Stimulated activated CD8-positive, alpha-beta memory T cell treated with anti-CD3 and anti-CD28 coated beads, Interleukin-2, amount 100 ng/mL, for 48 hours (primary cell): ENCODE measurements at places on chromosomes 3 and 15.

DNA sequence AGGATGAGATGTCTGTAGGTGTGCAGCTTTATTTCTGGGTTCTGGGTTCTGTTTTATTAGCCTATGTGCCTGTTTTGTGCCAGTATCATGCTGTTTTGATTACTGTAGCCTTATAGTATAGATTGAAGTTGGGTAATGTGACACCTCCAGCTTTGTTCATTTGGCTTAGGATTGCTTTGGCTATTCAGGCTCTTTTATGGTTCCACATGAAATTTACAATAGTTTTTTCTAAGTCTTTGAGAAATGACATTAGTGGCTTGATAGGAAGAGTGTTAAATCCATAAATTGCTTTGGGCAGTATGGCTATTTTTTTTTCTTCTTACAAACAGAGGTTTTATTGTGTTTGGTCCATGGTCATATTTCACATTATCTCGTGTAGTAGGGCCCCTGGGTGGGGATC lies 285.8 kb upstream of the GADL1 start:
- DNase-seq: no peak

DNA sequence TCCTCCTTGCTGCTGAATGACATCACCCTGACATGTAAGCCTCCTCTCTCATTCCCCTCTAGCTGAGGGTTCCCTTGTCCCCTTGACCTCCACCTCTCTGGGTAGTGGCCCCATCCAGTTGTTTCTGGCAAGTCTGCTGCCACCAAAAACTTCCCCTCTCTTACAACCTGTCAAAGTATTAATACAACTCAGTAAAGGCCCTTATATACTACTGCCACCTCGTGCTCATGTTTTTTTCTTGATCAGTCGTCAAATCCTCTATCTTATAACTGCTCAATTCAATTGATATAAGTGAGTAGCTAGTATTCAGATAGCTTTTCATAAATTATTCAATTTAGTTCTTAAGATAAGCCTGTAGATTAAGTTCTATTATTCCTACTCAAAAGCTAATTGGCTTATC lies 249.6 kb downstream of the MBNL1 start:
- no peak for DNase-seq

DNA sequence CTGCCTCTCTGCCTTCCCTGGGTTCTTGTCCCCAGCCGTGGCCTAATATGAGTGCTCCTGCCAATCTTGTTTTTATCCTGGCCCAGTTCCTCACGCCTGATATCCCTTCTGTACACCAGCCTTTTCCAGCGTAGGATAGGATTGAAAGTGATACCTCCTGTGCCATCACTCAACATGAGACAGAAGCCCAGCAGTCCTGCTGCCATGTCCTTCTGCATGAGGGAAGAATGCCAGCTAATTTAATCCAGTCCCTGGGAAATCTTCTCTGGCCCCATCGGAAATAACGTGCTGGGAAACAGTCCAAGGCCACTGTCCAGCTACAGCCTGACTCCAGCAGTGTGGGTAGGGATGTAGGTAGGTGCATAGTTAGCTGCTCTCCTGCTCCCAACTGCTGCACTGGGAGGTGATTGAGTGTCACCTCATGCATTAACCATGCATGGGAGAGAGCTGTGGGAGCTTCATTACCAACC lies 92.0 kb upstream of the TPM1 start:
- no peak for DNase-seq

- DNase-seq: no peak
These were observed 36.1 kb downstream of the TYRO3 start for GRCh38 chr15:41594801-41595746.

DNA sequence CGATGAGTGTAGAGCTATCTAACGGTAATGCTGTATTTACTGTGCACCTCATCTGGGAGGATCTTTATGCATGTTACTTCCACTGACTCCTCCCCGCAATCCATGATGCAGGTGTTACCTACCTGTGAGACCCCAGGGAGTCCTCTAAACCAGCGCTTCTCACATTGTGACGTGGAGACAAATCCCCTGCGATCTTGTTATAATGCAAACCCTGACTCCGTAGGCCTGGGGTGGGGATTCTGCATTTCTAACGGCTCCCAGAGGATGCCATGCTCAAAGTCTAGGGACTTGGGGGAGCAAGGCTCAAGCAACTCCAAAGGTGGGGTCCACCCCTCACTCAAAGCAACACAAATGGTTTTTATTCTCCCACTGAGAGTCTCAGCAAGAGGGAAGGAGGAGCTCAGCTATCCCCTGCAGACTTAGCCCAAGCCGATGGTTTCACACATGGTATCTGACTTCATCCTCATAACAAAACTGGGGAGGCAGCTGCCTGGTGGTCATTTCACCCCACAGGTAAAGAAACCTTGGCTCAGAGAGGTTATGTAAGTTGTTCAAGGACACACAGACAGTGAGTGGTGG lies 63.6 kb downstream of the PCSK6 start:
- no peak for DNase-seq

DNA sequence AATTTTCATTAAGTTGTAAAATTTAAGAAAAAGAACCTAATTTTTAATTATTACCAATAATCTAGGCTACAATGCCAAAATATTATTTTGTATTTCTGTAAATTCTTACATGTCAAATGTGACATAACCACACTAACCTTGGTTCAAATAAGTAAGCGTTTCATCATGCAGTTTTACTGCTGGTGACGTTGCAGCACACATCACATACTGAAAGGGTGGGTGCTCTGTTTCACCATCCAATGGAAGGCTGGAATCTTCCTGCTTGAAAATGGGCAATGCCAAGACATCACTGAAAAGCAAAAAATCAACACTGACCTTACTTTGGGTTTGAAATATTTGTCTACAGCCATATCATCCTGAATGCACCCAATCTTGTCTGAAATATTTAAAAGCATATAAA lies 14.8 kb downstream of the UBP1 start:
- no peak for DNase-seq

DNA sequence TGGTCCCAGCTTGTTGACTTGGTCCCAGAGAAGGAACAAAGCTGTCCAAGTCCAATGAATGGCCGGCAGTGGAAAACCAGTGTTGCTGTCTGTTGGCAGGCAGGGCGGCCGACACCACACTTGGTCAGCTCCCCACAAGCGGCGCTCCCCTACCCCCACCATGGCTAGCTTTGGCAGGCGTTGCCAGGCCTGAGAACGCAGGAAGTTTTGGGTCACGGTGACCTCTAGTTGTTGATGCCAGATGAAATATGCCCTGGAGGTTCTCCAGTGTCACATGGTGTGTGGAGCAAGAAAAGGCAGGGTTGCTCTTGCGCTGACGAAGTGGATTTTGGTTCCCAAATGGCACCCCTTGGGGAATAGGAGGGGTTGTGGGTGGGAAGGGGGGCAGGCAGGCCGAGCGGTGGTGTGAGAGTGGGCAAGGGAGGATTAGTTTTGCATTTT lies 72.7 kb upstream of the TPRG1 start:
- DNase-seq: no peak

GRCh38 chr3:12708584-12709192 lies 44.8 kb upstream of the RAF1 start:
- no peak for DNase-seq

- DNase-seq: no peak
These were observed 15.8 kb downstream of the ITGA11 start for GRCh38 chr15:68416158-68416535.

DNA sequence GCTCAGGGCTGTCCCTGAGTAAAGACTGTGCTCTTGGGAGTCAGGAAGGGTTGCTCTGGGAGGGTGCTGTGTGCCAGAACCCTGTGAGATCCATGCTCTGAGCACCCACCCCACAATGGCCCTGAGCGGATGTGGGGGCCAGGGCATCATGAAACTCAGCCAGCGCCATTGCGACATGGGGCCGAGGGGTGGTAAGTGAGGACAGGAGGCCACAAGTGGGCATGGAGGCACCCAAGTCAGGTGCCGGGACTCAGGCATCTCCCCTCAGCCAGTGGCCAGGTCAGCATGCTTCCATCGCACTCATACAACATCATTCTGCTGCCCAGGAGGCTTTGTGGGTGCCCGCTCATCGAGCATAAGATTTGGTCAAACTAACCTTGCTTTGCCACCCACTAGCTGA lies 19.6 kb downstream of the ATP2B2 start:
- no peak for DNase-seq

DNA sequence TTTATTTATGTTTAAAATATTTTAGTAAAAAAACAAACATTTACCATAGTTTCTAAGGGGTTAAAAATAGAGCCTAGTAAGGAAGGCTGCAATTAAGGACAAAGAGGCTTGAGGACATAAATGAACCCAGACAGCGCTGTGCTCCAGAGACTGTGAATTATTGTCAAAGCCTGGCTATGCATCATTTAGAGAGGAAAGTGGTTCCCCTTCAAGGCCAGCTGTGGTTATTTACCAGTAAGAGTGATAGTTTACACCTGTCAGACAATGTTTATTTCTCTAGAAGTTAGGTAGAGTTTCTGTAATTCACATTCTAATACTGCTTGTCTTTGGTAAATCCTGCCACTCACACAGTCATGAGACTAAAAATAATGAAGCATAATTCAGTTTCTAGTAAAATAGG lies 32.4 kb upstream of the PIK3R4 start:
- no peak for DNase-seq

DNA sequence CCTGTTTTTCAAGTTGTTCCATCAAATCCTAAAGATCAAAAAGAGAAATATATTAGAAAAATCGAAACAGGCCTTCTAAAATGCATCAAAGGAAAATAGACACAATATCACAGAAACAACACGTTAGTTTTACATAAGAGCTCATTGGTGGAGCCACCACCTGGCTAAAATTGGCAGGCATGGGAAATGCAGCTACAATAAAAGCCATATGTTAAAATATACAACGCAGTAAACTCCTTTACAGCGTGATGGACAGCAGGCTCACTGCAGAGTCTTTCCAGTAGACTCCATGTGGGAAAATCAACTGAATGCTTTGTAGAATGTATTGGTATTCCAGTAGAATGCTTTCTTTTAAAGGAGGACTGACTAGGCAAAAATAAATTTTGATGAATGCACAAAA lies 40.9 kb upstream of the MYO5C start:
- DNase-seq: no peak

- DNase-seq: no peak
These were observed 564.1 kb downstream of the GBE1 start for GRCh38 chr3:81197386-81197785.

DNA sequence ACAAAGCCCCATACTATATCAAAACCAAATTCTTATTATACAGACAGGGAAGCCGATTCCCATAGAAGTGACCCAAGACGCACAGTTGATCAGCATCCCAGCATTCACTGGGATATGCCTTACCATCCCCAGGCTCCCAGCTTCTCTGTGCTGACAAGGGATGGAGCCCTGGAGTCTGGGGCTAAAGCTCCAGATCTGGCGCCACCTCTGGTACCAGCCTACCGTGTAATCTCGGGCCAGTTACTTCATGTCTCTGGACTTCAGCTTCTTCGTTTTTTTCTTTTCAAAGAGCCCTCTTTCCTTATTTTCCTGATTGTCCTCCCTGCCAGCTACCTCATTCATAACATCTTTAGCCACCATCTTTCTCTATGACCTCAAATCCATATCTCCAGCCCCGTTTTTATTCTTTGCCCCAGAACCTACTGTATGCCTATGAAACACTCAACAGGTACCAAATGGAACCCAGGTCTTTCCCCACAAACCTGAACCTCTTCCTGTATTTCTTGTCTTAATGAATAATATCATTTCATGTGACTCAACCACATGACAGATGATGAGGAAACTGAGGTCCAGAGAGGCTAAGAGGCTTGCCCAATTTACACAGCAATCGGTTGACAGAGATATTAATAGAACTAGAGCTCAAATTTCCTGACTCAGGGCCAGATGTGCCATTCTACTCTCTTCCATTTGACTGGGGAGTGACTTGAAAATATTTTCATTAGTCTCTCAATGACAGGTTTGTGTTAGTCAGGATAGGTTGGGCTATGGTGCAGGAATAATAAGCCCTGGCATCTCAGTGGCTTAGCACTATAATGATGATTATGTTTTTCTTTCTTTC lies 85.4 kb upstream of the TLE3 start:
- DNase-seq: no peak

GRCh38 chr3:126100634-126101301 lies 16.8 kb upstream of the SLC41A3 start:
- DNase-seq: no peak

- DNase-seq: no peak
These were observed 41.6 kb downstream of the WNT5A start for GRCh38 chr3:55445551-55445950.

DNA sequence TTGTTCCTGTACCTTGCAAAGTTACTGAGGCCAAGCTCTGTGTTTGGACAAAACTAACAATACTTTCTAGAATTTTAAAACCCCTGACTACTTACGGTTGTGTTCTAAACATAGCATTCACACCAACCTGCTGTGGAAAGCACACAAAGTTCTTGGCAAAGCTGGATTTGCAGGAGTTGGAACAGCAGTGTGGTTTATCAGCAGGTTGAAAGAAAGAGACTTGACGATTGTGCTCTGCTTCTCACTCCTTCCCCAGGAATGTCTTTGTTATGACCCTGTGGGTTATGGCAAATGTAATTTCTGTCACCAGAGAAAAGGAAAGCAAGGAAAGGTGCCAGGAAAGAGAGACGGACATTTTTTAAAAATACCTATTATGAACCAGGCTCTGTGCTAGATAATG lies 165.5 kb upstream of the TGFBR2 start:
- DNase-seq: no peak
